Activated CD4-positive, CD25-positive, alpha-beta regulatory T cell treated with anti-CD3 and anti-CD28 coated beads, Interleukin-2, amount 50 U/mL, for 72 hours (primary cell): ENCODE measurements at places on chromosomes 11 and 22.

DNA sequence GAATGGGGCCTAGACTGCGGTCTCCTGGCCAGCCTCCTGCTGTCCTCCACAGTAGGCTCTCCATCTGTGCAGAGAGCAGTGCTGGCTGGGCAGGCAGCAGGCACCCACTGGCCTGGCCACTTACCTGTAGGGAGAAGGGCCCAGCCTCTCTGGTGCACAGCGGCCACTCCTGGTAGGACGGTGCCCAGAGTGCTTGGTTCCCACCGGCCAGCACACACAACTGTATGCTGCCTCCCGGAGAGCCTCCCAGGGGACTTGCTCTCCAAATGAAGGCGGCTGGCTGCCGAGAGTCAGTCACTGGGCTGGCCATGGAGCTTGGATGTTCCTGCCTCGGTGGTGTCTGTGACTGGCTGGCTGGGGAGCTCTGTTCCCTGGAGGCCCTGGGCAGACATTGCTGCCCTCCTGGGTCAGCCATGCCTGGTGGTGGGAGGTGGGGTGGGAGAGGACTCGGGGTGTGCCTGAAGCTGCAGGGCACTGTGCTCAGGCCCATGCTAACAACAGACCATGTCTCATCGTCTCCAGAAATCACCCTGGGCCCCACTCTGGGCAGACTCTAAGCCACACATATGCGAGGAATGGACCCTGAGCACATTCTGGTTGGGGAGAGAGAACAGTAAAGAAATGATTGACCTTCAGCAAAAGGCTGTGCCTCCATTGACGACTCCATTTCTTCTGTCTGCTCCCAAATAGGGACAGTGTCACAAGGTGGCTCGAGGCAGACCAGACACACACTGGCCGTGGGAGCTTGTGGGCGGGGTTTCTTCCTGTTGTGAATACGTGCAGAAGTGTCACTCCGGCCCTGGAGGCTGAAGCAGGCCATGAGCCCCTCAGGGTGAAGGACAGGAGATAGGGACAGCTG is 350.8 kb downstream of the TBC1D22A start:
- no peak for DNase-seq

DNA sequence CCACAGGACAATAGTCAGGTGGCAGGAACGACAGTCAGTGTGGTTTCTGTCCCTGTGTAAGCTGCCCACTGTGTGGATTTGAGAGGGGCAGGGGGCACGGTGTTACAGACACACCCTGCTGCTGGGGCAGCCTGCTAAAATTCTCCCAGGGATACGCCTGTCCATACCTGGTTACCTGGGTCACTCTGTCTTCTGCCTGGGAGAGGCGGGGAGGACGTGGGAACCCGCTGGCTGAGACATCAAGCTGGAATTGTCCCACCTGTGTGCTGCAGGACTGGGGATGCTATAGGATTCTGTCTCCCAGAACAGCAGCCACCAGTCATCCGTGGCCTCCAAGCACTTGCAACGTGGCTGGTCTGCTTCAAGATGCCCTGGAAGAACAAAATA is 63.8 kb upstream of the LINC01488 start:
- DNase-seq: no peak

DNA sequence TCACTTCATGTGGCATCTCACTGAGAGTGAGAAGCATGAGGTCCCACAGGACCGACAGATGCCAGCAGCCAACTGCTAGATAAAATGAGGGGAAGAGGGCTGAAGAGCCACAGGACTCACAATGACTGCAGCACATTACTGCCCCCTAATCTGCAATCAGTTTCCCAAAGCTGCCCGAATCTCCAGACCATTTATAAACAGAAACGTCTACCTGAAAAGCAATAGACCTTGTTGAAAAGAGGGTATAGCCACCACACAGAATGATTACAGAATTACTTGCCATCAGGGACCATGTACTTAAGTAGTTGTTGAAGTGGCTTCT is 12.4 kb upstream of the TEF start:
- DNase-seq: no peak

DNA sequence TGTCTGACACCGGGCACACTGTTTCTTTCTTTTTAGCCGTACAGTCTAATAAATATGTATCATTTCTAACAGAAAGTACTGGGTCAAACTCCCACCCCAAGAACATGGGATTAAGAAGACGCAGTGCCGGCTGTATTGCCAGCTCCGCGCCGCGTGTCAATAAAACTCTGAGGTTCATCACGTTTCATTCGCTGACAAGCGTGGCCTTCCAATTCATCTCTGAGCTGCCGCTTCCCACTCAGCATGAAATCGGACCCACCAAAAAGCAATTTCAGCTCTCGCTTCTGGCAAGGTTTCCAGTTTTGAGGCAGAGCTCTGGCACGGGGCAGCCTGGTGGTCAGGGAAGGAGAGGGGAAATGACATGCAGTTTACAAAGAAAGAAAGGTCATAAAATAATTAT is 819.8 kb downstream of the OPCML start:
- no peak for DNase-seq

DNA sequence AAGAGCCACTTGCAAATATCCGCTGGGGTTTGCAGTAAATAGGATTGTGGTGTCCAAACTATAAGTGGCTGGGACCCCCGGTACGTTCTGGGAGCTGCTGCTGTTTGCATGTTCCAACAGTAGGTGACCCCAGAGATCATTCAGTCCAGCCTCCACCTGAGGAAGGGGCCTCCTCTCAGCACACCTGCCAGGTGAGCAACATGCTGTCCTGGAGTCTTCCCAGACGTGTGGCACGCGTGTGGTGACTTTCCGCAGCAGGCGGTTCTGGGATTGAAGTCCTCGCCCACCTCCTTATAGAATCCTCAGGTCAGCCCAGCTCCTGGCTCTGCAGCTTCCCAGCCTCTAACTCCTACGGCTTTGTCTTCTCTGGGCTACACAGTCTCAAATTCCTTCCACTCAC is 6.7 kb downstream of the P2RX3 start:
- DNase-seq: no peak
